ENCODE measurements at places on chromosomes 6 and 20.
A peak's percentile ranks its signal among the peaks of the same experiment; 100 is the strongest.

- no peak for DNase-seq
Observed at GRCh38 chr20:34532320-34532719, 16.1 kb downstream of the DYNLRB1 start.

- DNase-seq = no peak
Observed at GRCh38 chr6:120083186-120083585, 733.6 kb upstream of the MAN1A1 start.

- no peak for DNase-seq
Observed at GRCh38 chr20:48689874-48690571, 137.8 kb downstream of the PREX1 start.

- no peak for DNase-seq
Observed at GRCh38 chr6:44234101-44235025, 11.0 kb downstream of the SLC29A1 start.

GRCh38 chr6:7541175-7542064 is at the start of gene DSP:
Gene DSP (plus strand): TSS chr6:7541671. CDS start chr6:7541916, 245 bp downstream.
- DNase-seq = peak; percentile 6

- peak; percentile 27 for DNase-seq
Observed at GRCh38 chr20:57432862-57433491, 41.8 kb downstream of the RBM38 start.

DNA sequence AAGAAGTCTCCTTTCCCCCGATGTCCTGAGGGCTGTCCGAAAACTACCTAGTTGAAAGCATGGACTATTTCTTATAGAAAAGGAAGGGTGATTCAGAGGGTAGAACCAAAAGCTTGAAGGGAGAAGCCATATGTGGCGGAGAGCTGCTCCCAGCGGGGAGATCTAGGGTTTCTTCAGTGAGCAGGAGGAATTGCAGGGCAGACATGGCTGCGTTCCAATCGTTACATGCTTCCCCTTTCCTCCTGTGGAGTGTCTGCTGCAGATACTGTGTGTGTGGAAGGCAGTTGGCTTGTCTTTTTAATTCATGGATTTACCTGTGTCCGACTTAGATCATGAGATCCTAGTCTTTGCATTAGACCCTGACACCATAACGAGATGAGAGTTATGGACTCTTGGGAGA is 799.5 kb downstream of the QKI start:
- no peak for DNase-seq

- DNase-seq = no peak
Observed at GRCh38 chr20:36074983-36075382, 79.6 kb upstream of the EPB41L1 start.

GRCh38 chr6:112178846-112179245 is 75.5 kb downstream of the LAMA4 start:
- DNase-seq = no peak

GRCh38 chr20:56579301-56579710 is 46.3 kb downstream of the FAM209B start:
- DNase-seq = no peak

DNA sequence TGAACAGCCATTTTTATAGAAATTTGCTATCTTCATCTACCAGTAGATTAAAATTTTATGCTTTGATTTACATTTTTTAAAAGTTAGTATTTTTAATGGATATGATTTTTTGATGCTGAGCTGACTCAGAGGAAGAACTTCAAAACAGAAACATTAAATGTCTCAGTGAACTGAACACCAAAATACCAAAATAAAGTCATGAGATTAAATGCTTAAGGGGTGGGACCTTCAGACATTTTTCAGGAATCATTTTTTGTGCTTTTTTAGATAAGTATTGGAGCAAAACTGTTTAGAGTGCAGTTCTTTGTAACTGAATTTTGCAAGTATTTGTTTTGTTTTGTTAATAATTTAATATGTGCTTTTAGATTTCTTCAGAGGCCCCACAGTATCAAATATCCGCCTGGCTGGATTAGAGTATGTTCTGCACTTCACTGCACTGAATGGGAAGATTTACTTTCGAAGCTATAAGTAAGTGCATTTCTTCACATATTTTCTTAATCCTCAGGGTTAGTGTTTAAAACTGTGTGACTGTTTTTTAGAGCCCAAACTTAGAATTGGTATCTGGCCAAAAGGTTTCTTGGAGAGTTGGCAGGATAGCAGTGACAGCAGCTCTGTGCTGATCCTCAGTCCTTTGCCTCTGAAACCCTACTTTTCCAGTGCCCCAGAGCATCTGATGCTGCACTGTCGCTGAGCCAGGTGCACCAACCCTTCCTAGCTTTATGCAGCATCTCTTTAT is 33.7 kb downstream of the RPF2 start:
- DNase-seq = no peak

GRCh38 chr20:22502731-22503191 is 81.6 kb downstream of the FOXA2 start:
- DNase-seq = no peak

DNA sequence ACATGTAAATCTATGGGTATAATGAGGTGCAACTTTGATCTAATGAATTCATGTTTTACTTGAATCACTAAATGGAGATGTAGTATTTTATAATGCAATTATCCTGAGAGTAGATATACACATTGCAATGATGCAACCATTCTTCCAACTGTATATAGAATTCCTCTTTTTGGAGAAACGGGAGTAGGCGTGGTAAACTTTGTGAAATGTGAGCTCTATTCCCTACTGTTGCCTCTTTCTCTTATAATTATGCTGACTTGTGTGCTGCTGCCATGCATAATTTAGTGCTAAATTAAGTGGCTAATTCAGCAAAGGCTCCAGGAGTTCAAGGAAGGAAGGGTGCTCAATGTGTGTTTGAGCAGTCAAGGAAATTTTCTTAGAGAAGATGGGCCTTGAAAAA is 116.6 kb upstream of the SLC35B3 start:
- no peak for DNase-seq

GRCh38 chr20:7346562-7346961 is 579.1 kb downstream of the BMP2 start:
- DNase-seq = no peak

Data from activated T-helper 9 cell treated with anti-CD3 and anti-CD28 coated beads, Interleukin-2, amount 50 U/mL, for 16 hours (primary cell).